ENCODE measurements at places on chromosomes 5 and 9.

GRCh38 chr5:113742639-113743038 lies 229.1 kb downstream of the YTHDC2 start:
- no peak for DNase-seq

DNA sequence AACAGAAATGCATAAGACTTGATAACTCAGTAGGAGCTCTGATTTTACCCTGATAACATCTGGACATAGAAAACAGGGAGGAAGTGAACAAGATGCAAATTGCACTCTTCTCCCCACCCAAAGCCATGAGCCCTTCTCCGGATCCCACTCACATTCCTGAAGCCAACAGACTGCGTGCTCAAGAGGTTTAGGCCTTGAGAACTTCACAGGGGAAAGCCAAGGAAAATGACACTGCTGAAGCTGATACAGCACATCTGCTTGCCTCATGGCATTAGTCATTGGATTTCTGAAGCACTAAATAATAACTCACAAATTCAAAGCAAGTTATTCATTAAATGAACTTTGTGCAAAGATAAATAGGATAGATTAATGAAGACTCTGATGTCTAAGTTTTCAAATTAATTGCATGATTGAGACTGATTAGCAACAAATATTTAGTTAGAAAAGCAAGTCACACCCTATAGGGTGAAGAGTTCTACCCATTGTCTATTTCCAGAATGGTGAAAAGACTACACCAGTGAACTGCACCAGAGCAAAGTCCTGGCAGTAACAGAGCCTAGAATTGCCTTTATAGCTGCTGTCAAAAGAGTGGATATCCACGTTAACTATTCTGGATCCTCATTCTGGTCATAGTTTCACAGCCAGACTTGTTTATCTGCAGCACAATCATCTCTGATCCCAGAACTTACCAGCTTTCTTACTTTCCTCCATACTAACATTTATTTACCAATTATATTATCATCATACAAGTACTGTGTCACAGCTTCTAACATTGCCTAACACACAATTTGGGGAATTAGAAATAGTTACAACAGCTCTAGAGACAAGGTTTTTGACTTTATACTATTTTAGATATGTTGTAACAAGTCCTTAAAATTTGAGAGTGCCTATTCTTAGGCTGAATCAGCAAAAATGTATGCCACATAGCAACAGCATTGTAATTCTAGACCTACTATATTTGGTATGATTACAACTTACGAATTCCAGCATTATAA lies 432.1 kb upstream of the RGMB start:
- DNase-seq: peak; percentile 92

DNA sequence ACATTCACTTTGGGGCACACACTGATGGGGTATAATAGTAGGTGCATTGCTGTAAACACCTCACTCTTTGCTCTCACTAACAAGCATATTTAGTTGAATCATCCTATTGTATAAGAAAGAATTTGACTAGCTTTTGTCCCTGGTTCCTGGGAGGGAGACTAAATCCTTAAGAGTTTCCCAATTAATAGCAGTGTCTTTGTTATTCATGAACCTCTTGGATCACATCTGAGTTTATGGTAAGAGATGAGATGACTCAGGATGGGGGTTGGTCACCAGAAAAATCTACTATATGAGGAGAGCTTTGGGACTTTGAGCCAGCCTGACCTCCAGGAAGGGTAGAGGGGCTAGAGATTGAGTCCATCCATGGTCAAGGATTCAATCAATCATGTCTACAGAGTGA lies 56.8 kb downstream of the PUM3 start:
- DNase-seq: peak; percentile 29

- no peak for DNase-seq
These were observed 236.4 kb downstream of the GOLPH3 start for GRCh38 chr5:31937703-31938102.

All from kidney tubule cell (primary cell).